Hypothalamus (tissue), 51 donors: ENCODE measurements at places on chromosomes 6 and 20.

GRCh38 chr6:52297433-52297832 lies 12.9 kb upstream of the MCM3 start:
- no peak for DNase-seq

DNA sequence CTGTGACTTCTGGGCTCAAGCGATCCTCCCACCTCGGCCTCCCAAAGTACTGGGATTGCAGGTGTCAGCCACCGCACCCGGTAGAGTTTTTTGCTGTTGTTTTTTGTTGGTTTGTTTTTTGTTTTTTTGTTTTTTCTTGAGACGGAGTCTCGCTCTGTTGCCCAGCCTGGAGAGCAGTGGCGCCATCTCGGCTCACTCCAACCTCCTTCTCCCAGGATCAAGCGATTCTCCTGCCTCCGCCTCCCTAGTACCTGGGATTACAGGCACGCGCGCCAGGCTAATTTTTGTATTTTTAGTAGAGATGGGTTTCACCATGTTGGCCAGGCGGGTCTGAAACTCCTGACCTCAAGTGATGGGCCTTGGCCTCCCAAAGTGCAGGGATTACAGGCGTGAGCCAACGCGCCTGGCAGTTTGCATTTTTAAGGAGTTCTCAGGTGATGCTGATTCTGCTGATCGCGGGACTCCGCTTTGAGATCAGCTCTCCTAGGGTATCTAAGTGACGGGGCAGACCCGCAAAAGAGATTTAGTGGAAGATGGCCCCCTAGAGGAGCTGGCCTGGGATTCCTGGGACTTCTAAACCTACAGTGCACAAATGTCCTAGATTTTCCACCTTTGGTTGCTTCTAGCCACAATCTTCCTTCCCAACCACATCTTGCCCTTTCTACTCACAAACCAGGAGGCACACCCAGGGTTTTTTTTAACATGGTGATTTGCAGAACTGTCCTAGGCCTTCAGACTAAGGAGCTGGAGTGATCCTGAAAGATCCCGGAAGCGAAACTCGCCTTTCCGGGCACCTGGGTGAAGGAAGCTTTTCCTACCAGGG lies 45.2 kb downstream of the DPPA5 start:
- no peak for DNase-seq

DNA sequence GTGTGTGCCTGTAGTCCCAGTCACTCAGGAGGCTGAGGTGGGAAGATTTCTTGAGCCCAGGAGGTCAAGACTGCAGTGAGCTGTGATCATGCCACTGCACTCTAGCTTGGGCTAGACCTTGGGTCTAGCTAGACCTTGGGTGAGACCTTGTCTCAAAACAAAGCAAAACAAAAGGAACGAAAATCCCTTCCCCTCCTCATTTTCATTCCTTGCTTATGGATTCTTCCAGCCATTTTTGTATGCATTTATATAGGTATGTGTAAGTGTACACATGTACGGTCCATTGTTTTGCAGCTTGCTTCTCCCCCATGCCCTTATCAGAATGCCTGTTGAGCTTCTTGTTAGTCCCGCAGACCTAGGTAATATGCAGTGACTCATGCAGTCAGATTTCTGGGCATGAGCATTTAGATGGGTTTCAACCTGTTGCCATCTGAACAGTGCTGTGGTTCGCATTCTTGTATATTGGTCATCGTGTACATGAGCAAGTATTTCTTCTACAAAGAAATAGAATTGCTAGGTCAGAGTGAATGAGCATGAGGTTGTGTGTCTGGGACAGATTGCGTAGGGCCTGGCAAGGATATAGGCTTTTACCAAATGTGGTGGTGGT lies 73.2 kb downstream of the ATRN start:
- DNase-seq = no peak

- no peak for DNase-seq
These were observed 104.3 kb downstream of the EDN3 start for GRCh38 chr20:59404749-59405148.

DNA sequence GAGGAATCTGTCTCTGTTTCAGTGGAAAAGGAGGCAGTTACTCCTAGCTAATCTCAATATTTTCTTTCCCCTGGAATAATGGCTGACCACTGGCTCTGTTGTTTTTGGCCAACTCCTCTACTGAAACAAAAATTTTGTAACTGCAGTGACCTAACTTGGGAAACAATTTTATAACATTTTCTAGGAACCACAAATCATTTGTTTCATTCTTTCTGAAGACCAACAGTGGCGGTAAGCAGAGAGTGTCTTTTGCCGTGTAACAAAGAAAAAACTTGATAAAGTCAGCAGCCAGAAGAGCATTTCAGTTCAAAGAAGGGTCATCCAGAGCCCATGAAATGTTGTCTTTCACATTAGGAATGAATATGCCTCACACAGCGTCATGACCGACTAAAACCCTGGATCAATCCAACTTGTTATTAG lies 11.8 kb upstream of the BFSP1 start:
- no peak for DNase-seq

DNA sequence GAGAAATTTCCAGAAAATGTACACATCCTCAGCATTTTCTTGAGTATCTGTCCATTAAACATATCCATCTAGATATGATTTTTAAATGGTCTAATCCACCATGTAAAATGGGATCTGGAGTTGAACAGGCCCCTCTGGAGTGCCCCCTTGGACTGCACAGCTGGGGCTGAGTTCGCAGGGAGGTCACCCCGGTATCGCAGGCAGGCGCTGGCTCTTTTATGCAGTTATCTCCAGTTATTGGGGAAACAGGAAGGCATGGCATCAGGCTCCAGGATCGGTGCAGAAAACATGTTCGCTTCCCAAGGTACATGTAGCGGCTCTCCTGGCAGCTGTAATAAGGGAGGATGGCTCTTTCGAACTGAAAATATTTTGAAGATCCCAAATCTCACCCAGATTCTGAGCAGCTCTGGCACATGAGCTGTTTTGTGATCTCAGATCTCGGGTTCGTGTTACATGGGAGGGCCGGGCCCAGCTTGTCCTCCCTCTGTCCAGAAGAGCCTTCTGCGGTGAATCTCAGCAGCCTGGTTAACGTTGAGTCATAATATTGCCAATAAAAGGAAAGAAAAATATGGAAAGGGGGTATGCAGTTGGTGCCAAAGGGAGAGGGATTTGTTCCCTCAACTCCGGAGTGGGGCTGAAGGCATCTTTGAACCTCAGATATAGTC lies 167.7 kb downstream of the EYA2 start:
- no peak for DNase-seq

DNA sequence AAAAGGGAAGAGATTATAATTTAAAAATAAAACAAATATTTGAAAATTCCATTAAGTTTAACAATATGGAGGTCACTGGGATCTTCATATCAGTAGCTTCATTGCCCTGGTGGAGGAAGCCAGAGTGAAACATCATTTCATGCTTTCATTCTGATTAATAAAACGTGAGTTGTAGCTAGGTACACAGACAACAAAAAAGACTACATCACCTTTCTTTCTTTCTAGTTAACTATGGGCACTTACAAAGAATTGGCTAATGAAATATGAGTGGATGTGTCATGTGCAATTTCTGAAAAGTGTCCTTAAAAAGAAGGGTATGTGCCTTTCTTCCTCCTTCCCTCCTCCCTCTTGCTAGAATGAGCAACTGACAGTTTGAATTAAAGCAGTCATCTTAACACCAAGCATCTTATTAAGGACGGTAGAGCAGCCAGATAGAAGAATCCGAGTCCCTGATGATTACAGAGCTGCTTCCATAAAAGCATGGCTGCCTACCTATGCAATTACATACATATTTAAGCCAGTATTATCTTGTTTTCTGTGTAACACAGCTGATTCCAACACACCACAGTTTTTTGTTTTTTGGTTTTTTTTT lies 3.4 kb downstream of the SERAC1 start:
- no peak for DNase-seq

DNA sequence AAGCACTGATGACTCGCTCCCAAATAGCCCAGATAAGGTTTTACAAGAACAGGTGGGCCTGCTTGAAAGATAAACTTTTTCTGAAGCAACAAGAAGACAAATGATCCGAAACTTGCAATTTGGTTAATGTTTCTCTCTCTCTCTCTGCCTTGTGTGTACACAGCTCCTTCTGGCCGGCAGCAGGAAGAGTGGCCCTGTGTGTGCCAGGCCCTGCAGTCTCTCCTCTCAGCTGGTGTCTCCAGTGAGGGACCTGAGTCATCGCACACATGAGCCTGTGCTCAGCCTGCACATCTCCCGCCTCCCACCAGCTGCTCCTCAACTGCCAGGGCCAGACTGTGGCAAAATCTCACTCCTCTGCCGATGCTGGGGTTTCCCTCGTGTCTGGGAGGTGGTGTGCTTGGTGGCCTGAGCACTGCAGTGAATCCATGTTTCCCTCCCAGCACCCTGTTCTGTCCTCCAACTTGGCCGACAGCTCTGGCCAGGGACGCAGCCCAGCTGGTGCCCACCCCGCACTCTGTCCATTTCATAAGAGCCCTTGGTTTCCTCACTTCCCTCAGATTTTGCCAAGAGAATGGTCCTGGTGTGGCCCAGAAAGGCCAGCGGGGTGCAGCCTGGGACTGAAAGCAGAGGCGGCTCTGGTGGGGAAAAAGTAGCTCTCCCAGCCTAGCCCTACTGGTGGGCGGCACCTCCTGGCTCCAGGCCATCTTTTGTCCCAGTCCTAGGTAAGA lies 49.4 kb downstream of the ERMARD start:
- peak; percentile 6 for DNase-seq

DNA sequence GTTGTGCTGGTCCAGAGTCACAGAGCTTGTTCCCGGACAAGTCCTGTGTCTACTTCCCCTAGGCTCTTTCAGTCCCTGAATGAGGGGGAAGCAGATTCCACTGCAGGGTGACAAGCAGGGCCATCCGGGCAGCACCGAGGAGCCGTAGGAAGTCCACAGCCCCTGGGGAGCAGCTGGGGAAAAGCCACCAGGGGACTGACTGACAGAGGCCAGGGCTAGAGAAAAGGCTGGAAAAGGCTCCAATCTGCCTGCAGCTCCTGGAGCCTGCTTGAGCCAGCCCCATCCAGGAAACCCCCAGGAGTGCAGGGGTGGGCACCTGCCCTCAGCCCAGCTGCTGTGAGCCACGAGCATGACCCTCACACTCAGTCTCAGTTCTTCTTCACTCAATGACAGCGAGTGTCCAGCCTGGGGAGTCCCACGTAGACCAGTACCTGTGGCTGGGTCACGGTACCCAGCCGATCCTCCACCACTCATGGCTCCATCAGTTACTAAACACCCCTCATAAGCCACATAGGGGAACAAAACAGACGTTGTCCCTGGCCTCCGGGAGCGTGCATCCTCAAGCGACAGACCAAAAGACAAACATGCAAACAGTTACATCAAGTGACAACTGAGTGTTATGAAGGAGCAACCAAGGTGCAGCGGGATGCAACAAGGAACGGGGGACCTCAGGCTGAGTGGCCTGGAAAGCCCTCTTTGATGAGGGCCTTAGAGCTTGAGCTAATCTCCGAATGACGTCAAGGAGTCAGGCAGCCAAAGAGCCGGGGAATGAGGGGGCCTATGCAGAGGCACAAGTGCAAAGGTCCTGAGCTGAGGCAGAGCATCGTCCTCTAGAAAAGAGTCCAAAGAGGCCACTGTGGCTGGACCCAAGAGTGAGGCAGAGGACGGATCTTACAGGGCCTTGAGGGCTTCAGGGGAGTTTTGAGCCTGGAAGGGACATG lies 24.8 kb upstream of the VSTM2L start:
- no peak for DNase-seq

GRCh38 chr20:61254881-61255626 lies 3.0 kb downstream of the CDH4 start:
- DNase-seq = no peak

GRCh38 chr6:5191222-5191621 lies 69.5 kb downstream of the LYRM4 start:
- no peak for DNase-seq

DNA sequence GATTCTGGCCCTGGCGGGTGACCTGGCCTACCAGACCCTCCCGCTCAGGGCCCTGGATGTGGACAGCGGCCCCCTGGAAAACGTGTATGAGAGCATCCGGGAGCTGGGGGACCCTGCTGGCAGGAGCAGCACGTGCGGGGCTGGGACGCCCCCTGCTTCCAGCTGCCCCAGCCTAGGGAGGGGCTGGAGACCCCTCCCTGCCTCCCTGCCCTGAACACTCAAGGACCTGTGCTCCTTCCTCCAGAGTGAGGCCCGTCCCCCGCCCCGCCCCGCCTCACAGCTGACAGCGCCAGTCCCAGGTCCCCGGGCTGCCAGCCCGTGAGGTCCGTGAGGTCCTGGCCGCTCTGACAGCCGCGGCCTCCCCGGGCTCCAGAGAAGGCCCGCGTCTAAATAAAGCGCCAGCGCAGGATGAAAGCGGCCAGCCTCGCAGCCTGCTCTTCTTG lies 868 bp upstream of the SLC2A4RG start:
- DNase-seq = no peak
